ENCODE measurements at places on chromosomes 3 and 15. TPM values are rescaled to one million over a fixed set of nuclear protein-coding genes. Genes with fewer than 3 reads are reported as not detected.

COL7A1 gene
- 1.1 TPM for total RNA-seq

FMN1 gene
- not detected for total RNA-seq

FANCD2 gene
- total RNA-seq = 75.1 TPM

MRAS gene
- not detected for total RNA-seq

IL17RE gene
- total RNA-seq = 1.9 TPM

ALDH1A2 gene
- total RNA-seq = 0.82 TPM

AMIGO3 gene
- 1.2 TPM for total RNA-seq

CSPG4 gene
- not detected for total RNA-seq

AGBL1 gene
- not detected for total RNA-seq

CD96 gene
- total RNA-seq = 290 TPM

KNG1 gene
- not detected for total RNA-seq

LEKR1 gene
- total RNA-seq = 0.76 TPM

UQCC5 gene
- 15.5 TPM for total RNA-seq

TJP1 gene
- not detected for total RNA-seq

TGM4 gene
- not detected for total RNA-seq

BUB1B gene
- 89.5 TPM for total RNA-seq

LSAMP gene
- total RNA-seq = not detected

GALNT15 gene
- not detected for total RNA-seq

SLC22A14 gene
- not detected for total RNA-seq

RBPMS2 gene
- not detected for total RNA-seq

MINAR1 gene
- 0.99 TPM for total RNA-seq

PSTPIP1 gene
- total RNA-seq = 157 TPM

FETUB gene
- total RNA-seq = not detected

GABRA5 gene
- total RNA-seq = not detected

RBP2 gene
- total RNA-seq = not detected

ZNF501 gene
- total RNA-seq = 2.5 TPM

MESP2 gene
- not detected for total RNA-seq

TF gene
- 0.16 TPM for total RNA-seq

KY gene
- total RNA-seq = not detected

SEMA3B gene
- 0.70 TPM for total RNA-seq

DUOXA2 gene
- not detected for total RNA-seq

XCR1 gene
- not detected for total RNA-seq

BDH1 gene
- total RNA-seq = 75.8 TPM

OSTN gene
- total RNA-seq = not detected

CLN6 gene
- 64.6 TPM for total RNA-seq

Measured in activated CD8-positive, alpha-beta memory T cell treated with anti-CD3 and anti-CD28 coated beads, Interleukin-2, amount 10 ng/mL, durations not matched to agents 7 days and 5 days (primary cell).